Chondrocyte (in vitro differentiated cells): ENCODE measurements at places on chromosomes 7 and 10.

DNA sequence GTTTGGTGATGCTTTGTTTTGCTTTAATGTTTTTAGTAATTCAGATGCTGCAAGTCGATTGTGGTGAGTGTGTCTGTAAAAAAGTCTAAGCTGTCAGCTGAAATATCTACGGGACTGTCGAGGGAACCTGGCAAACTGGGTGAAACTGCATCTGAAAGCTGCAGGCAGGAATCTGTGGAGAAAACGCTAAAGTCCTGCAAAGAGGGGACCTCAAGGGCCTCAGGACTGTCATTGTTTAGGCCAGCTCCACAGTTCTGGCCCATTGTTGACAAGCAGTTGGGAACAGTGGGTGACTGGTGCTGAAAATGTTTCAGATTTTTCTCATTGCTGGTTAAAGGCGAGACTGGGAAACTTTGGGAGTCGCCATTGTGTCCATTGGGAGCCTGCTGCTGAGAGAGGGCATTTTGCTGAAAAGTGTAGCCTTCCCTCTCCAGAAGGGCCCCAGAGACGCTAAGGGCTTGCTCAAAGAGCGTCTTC lies 1.8 kb downstream of the HOXA2 start:
- DNase-seq: no peak

GRCh38 chr7:12814828-12815227 lies 127.4 kb downstream of the ARL4A start:
- DNase-seq: no peak

GRCh38 chr7:151893405-151893923 lies 16.5 kb upstream of the PRKAG2 start:
- DNase-seq: no peak

DNA sequence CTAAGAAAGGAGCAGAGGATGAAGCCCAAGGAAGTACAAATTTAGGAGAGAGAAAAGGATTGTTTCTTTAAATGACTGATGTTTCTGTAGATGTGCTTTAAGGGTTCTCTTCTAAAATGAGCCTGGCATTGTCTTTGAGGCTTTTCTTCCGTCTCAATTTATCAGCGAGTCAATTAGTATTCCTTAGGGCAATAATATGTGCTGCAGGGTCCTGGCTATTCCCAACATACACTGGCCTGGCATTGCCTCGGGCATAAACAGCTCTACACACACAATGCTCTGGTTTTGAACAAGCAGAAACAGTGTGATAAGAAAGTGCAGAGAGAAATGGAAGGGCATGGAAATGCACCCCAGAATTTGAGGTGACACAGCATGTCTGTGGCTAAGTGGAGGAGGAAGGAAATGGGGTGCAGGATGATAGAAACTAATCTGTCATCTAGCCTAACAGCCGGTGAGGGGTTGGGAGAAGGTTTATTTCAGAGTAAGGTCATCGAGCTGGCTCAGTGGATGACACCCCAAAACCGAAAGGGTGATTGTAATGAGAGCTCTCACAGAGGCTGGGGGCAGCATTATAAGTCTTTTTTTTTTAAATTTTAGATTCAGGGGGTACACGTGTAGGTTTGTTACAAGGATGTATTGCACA lies 67.5 kb upstream of the ARHGAP21 start:
- no peak for DNase-seq

- no peak for DNase-seq
These were observed 179.9 kb downstream of the SFMBT2 start for GRCh38 chr10:7230951-7231350.

DNA sequence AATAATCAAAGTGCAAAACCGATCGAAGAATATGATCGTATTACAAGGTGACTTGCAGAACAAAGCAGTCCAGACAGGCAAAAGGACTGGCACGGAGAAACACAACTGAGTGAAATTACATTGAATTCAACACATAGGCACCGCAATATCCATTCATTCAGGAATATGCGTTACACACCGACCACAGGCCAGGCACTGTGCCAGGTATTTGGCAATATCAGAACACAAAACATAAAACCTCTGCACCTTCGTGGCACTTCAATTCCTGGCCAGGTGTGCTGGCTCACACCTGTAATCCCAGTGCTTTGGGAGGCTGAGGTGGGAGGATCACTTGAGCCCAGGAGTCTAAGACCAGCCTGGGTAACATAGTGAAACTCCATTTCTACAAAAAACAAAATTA lies 187.9 kb downstream of the DIP2C start:
- no peak for DNase-seq

- no peak for DNase-seq
These were observed 9.6 kb upstream of the CFAP46 start for GRCh38 chr10:132951926-132952325.

GRCh38 chr7:98107313-98107721 lies 655 bp downstream of the LMTK2 start:
- no peak for DNase-seq

DNA sequence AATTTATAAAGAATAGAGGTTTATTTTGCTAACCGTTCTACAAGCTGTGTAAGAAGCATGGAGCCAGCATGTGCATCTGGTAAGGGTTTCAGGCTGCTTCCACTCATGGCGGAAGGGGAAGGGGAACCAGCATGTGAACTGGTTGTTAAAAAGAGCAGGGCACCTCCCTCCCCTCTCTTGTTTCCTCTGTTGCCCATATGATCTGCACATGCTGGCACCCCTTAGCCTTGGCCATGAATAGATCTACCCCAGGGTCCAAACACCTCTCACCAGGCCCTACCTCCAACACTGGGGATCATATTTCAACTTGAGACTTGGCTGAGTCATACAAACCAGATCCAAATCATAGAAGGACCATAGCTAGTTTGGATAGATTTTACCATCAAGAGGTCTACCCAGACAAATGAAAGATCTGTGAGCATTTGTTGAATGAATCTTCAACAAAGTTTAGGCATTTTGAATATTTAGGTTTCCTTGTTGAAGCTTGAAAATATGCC lies 36.0 kb upstream of the NRP1 start:
- DNase-seq: no peak

DNA sequence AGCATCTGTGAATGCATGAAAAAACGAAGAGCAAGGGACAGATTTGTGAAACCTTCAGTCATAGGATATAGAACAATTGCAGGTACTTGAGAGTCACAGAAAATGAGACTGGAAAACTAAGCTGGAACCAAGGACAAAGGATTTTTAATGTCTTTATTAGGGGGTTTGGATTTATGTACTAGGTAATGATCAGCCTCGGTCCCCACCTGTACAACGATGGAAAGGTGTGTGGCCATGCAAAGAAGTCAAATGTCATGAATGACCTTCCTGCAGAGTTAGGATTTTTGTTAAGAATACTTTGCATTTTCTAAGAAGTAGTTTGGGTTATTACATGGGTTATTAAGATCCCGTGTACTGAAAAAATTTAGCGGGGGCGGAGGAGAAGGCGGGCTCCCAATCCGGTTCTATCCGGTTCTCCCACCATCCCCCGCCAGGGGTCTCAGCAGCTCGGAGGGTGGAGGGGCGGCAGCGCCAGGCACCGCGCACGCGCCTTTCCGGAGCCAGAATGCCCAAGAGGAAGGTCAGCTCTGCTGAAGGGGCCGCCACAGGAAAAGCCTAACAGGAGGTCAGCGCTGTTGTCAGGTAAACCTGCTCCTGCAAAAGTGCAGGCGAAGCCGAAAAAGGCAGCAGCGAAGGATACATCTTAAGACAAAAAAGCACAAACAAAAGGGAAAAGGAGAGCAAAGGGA lies 327.5 kb upstream of the PLXDC2 start:
- DNase-seq: peak; percentile 79

DNA sequence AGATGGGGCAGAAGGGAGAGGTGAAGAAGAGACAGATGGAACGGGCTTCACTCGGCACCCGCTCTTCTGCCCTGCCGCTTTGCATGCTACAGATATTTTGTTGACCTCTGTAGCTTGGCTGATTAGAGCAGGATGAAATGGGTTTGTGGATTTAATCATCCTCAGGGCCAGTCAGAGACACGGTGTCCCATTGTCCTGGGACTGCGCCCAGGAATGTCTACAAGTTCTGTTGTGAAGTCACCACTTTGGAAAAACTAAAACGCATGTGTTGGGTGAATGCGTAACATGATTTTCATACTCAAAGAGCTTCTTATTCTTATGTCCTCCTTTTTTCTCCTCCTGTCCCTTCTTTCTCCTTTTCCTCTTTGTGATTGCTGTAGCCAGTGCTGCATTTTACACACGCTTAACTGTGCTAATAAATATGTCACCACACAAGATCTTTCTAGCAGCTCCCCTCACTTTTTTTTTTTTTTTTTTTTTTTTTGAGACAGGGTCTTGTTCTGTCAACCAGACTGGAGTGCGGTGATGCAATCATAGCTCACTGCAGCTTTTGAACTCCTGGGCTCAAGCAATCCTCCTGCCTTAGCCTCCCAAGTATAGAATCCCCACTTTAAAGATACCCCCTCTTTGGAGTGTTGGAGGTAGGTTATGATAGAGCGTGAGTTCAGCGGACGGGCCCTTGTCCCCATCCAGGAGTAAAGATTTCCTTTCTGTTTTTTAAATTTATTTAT lies 3.4 kb downstream of the CPA4 start:
- no peak for DNase-seq

- DNase-seq: no peak
These were observed 333.1 kb downstream of the TNS3 start for GRCh38 chr7:47248797-47249196.

GRCh38 chr10:86489960-86490612 lies 31.5 kb downstream of the WAPL start:
- DNase-seq: no peak

DNA sequence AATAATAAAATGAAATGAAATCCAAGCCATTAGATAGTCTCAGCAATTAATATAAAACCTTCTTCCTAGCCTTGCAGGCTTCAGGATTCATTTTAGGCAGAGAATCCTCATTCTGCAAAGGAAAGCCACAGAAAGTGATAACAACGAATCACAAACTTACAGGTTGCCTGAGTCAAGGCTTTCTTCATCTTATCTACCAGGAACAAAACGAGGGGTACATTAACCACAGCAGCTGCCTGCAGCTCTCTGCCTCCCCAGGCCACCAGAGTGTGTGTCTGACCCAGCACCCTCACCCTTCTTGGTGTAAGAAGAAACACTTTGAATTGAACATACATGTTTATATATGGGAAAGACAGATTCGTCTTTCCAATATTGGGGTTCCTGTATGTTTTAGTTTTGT lies 12.5 kb upstream of the TNS3 start:
- no peak for DNase-seq

DNA sequence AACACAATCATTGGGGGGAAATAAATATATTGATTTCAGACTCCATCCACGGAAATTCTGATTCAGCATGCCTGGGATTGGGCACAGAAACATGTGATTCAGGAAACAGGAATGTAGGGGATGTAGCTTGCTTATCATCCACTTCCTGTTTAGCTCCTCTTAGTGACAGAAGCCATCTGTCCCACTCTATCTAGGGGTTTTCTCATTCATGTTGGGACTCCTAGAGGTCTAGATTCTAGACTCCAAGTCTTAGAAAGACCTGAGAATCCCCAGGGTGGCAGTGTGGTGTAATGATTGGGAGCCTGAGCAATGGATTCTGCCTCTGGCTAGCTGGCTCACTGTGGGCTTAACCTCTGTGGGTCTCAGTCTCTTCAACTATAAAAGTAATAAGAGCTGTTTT lies 67.9 kb downstream of the CDK1 start:
- no peak for DNase-seq

- DNase-seq: no peak
These were observed 390.3 kb downstream of the MAGI2 start for GRCh38 chr7:79063019-79063698.

DNA sequence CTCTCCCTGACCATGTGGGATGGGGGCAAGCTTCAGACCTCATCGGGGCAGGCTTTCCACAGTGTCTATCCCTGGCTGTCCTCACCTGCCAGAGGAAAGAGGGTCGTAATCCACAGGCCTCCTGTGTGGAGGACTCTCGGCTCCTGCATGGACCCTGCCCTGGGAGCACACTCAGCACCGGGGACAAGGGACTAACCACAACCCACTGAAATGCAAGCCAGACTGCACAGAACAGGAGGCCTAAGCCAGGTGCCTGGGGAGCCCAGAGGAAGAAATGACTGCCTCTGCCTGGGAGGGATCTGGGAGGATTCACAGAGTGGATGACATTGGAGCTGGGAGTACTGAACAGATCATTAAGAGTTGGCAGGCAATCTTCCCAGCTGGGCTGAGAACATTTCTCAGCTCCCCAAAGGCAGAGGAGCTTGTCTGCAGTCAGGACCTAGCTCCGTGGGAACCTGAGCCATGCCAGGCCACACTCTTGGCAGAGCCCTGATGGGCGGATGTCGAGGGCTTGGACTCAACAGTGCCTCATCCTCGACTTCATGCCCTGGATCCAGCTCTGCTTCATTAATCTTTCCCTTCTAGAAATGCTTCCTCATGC lies 213.4 kb downstream of the USP6NL start:
- DNase-seq: no peak

GRCh38 chr10:112208292-112208691 lies 24.7 kb upstream of the GPAM start:
- DNase-seq: no peak

DNA sequence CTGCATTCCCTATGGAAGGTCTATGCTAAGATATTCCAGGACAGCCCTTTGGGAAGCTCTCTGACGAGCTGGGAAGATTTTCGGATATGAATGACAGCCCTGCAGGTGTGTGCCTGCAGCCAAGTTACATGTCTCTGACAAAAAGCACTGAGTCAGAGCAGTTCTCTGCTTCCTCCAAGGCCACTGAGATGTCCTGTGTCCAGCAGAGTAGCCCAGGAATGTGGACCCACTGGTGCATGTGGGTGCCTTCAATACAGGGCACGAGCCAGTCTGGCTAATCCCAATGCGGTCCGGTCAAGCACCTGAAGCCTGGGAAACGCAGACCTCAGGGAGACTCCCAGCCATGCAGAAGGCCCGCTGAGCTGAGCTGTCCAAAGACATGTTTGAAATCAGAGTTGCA lies 565.7 kb downstream of the TCERG1L start:
- DNase-seq: peak; percentile 50

DNA sequence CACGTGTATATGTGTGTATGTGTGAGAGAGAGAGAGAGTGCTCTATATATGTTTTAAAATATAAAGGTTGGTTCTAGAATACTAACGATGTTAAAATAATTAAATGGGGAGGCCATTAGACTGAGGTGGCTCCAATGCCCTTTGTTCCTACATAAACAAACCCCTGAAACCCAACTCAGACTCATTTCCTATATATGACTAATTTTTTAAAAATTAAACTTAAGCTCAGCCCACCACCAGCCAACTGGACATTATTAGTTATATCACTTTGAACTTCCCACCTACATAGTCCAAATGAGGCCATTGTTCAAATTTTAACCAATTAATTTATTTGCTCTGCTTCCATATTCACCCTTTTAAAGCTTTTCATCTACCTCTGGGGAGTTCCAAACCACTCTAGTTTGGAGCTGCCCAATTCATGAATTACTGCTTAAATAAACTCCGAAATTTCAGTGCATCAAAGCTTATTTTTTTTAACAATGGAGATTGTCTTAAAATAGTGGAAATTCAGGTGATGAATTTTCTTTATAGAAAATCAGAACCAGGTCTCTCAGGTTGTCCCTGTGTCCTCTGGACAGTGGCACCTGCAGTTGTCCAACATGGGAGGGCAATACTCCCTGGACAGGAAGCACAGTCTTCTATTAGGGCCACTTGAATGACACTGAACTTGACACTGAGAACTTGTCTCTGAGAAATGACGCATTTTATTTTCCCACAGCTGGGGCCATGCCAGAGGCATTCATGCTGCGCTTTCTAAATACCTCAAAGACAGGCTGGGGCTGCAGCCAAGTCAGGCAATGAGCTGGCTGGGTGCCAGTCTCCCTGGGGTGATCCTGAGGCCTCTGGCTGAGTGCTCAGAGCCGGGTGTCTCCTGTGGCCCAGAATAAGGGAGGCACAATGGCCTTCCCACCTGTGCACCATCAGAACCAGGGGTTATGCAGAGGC lies 109.5 kb upstream of the TMEM72 start:
- no peak for DNase-seq
